ENCODE measurements at places on chromosomes 16 and 17.

DNA sequence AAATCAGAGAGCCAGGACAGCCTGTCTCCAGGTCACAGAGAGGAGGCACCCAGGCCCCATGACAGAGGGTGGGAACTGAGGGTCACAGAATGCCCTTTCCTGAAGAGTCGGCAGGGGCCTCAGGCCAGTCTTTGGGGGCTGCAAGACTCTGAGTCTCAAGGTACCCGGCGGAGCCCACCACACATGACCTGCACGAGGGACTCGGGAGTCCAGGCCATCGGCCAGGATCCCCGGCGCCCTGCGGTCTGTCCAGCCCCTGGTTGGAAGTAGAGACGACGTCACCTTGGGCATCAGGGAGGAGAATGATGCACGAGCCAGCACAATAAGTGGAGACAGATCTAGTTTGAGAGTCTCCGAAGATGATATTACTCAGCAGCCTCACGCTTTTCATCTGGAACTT is 234.7 kb upstream of the SDK2 start:
- no peak for DNase-seq

- no peak for DNase-seq
Measured at GRCh38 chr17:68560966-68561720, 40.0 kb downstream of the FAM20A start.

DNA sequence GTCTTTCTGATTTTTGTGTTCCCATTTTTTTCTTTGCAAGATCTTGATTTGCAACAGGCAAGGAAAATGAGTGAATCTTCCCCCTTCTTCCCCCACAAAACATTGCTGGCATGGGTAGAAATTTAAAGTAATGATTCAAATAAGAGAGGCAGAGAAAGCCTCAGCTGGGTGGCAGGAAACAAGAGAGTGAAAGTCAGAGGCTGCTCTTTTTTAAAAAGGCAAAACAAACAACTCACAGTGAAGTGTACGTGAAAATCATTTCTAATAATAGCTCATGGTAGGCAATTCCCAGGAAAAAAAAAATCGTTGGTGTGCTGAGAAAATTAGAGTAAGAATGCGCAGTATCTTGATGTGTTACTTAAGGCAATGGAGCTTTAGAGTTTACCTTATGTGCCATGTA is 229.5 kb downstream of the FTO start:
- DNase-seq, result no peak

DNA sequence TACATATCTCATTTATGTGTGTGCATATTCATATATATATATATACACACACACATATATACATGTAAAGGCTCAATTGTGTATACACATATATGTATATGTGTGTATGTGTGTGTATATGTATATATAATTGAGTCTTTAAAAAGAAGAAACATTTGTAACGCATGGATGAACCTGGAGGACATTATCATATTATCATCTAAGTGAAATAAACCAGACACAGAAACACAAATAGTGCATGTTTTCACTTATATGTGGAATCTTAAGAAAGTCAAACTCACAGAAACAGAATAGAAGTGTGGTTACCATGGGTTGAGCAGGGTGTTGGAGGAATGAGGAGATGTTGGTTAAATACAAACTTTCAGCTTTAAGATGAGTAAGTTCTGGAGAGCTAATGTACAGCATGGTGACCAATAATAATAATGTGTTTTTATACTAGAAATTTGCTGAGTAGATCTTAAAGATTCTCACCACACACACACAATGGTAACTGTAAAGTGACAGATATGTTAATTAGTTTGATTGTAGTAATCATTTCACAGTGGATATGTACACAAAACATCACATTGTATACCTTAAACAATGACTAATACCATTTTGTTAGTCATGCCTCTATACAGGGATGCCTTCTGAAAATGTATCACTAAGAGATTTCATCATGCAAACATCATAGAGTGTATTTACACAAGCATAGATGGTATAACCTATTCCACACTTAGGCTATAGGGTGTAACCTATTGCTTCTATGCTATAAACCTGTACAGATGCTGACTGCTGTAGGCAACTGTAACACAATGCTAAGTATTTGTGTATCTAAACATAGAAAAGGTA is 132.6 kb upstream of the CACNG5 start:
- no peak for DNase-seq

- DNase-seq, result no peak
Measured at GRCh38 chr17:4940555-4941318, 669 bp downstream of the RNF167 start.

DNA sequence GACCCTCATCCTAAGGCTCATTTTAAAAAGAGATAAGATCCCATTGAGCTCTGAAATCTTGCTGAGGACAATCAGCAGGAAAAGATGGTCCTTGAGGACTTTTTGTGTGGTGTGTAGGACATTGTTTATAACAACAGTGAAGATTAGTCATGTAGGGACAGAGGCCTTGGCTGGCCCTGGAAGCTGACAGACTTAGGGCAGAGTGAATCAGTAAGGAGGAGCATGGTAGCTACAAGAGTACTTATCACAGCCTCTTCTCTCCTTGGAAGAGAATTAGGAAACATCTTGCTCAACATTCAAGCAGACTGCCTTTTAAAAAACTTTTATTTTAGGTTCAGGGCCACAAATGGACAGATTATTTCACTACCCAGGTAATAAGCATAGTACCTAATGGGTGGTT is 665.9 kb upstream of the SALL1 start:
- no peak for DNase-seq

- DNase-seq, result no peak
Measured at GRCh38 chr17:51496378-51496777, 236.0 kb downstream of the UTP18 start.

- no peak for DNase-seq
Measured at GRCh38 chr16:85081038-85081437, 31.2 kb downstream of the CIBAR2 start.
